ENCODE measurements at places on chromosomes 7 and 10.

- DNase-seq, result no peak
Observed at GRCh38 chr10:12950583-12951128, 50.9 kb downstream of the CCDC3 start.

- DNase-seq, result no peak
Observed at GRCh38 chr10:98696516-98696915, 249.8 kb upstream of the HPS1 start.

DNA sequence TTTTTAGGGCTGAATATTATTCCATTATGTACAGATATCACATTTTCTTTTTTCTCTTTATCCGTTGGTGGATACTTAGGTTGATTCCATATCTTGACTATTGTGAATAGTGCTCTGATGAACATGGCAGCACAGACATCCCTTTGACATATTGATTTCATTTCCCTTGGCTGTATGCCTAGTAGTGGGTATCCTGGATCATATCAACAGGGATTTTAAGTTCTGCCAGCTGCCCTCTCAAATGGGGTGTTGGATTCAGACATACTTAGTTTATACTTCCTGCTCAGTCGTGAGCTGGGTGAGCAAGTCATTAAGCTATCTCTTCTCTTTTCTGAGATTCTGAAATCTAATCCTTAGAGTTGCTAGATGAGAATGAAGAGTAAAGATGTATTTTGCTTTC, 139.6 kb upstream of the SORCS3 start:
- no peak for DNase-seq

- no peak for DNase-seq
Observed at GRCh38 chr10:71984126-71984808, 20.1 kb downstream of the CHST3 start.

DNA sequence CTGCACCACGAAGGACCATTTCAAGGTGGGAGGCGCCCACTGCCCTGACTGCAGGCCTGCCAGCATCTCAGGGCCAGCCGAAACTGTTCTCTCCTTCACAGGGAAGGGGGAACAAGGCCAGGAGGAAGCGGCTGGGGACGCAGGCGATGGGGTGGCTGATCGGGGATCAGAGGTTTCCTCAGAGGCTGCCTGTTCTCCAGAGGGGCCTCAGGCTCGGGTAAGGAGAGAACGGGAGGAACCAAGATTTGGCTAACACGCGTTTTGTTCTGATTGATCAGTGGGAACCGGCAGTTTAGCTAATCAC, 87.9 kb downstream of the DIP2C start:
- DNase-seq, result no peak

Measured in hypothalamus (tissue), 51 donors.